ENCODE measurements at places on chromosomes 7 and 10.

- DNase-seq = no peak
Measured at GRCh38 chr10:85922356-85923129, 444.1 kb downstream of the GRID1 start.

GRCh38 chr7:157402388-157402703 lies 65.5 kb downstream of the DNAJB6 start:
- no peak for DNase-seq

GRCh38 chr10:49610458-49611165 lies 502 bp downstream of the SLC18A3 start:
- DNase-seq = no peak

DNA sequence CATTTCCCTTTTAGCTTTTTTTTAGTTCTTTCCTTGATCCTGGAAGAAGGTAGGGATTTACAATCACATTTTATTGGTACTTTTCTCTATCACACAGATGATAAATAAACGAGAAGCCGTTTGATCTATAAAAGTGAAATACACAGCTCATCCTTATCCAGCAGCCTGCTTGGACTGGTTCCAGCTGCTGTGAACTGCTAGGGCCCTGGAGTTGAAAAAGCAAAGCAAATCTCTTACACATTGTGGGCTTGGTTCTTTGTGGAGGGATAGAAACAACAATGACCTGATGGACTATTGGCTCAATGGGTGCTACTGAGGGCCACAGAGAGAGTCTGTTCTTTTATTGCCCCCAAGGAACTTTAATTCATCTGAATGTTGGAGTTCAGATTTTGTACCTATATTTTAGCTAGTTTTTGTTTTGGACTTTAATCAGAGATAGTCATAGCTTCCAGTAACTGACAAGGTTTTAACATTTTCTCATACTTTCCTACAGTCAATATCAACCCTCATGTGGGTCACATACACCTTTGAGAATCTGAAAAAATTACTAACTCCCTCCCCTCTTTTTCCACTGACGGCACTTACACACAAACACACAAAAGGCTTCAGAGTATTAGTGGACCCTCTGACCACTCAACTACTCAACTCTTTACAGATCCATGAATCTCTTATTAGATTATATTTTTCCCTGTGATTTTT lies 91.6 kb upstream of the CCDC6 start:
- no peak for DNase-seq

DNA sequence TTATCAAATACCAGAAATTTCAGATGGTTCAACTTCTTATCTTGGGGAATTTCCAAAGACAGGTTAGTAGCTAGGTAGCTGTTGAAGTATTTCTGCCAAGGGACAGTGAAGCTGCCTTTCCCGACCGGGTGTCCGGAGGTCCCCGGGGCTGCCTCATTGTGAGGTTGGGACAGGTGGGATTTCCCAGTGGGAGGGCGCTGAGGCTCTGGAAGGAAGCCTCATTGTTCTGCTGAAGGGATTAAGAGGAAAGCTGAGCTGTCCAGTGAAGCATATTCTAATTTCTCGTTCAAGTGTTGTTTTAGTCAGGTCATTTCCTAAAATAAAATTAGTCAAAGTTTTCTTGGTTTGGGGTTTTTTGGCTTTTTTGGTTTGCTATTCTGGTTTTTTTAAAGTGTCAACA lies 244.2 kb downstream of the MGMT start:
- no peak for DNase-seq

DNA sequence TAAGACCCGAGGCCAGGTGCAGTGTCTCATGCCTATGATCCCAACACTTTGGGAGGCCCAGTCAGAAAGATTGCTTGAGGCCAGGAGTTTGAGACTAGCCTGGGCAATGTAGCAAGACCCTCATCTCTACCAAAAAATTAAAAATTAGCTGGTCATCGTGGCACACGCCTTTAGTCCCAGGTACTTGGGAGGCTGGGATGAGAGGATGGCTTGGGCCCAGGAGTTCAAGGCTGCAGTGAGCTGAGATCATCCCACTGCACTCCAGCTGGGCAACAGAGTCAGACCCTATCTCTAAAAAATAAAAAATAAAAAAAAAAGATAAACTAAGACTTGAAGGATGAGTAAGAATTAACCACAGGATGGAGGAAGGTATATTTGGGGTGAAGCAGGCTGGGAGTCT lies 77.9 kb downstream of the JCAD start:
- no peak for DNase-seq

- peak; percentile 68 for DNase-seq
Measured at GRCh38 chr7:95933618-95934017, 161.3 kb downstream of the DYNC1I1 start.

DNA sequence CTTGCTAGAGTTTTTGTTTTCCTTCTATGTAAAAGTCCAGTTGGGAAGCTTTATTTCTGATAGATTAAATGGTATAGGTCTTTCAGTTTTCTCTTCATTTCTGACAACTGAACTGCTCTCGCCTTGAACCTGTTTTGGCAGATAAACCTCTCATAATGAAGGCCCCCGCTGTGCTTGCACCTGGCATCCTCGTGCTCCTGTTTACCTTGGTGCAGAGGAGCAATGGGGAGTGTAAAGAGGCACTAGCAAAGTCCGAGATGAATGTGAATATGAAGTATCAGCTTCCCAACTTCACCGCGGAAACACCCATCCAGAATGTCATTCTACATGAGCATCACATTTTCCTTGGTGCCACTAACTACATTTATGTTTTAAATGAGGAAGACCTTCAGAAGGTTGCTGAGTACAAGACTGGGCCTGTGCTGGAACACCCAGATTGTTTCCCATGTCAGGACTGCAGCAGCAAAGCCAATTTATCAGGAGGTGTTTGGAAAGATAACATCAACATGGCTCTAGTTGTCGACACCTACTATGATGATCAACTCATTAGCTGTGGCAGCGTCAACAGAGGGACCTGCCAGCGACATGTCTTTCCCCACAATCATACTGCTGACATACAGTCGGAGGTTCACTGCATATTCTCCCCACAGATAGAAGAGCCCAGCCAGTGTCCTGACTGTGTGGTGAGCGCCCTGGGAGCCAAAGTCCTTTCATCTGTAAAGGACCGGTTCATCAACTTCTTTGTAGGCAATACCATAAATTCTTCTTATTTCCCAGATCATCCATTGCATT lies 27.1 kb downstream of the MET start:
- DNase-seq = no peak

DNA sequence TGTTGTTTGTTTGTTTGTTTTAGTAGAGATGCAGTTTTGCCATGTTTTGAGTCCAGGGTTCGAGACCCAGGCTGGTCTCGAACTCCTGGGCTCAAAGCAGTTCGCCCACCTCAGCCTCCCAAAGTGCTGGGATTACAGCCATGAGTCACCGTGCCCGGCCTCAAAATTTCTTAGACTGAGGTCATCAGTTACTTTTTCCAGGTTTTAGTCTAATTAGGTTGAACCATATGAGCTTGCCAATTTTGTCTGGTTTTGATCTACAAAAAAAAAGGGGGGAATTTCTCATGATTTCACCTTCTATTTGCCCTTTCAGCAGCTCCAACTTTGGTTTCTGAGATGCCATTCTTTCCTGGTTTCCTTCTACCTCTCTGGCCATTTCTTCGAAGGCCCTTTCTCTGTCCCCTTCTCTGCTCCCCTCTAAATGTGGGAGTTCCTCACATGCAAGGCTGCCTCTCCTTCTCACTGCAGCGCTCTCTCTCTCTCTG lies 5.5 kb downstream of the CUEDC2 start:
- no peak for DNase-seq

GRCh38 chr10:50576245-50576815 lies 47.4 kb downstream of the SGMS1 start:
- DNase-seq = peak; percentile 78

GRCh38 chr10:45209888-45210287 lies 105.5 kb downstream of the OR13A1 start:
- DNase-seq = no peak

- DNase-seq = no peak
Measured at GRCh38 chr10:125521721-125522680, 161.0 kb downstream of the TEX36 start.

GRCh38 chr7:138077809-138078208 lies 1.6 kb downstream of the AKR1D1 start:
- DNase-seq = no peak

GRCh38 chr7:30727061-30727945 lies 24.6 kb upstream of the INMT start:
- DNase-seq = peak; percentile 63

DNA sequence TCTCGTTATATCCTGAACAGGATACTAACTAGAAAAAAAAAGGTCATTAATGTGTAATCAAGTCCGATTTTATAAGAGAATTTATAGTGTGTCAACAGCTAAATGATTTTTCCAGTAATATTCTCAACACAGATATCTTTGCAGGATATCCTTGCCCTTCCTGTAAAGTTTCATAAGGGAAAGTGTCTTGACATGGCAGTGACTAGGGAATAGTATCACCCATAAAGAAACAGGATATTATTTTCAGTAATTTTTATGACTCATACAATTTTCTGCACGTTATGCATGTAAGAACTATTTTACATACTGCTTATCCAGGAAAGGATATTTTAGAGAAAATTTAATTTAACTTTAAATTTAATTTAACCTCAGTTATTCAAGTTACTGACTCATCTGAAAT lies 19.5 kb upstream of the PNLIP start:
- DNase-seq = no peak

DNA sequence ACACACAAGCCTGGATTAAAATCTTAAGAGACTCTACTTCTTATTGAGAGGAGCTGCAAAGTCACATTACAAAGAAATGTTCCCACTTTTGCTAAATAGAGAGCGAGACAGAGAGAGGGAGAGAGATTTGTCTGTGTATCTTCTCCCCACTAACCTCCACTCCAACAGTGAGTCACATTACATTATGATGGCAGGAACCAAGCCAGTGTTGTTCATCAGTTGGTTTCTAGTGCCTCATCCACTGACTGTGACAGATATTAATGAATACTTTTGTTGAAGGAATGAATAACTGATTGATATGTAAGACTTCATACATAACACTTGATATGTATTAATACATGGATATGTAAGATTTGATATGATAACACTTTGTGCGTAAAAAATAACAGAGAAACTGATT lies 258.2 kb upstream of the SORCS1 start:
- DNase-seq = no peak

DNA sequence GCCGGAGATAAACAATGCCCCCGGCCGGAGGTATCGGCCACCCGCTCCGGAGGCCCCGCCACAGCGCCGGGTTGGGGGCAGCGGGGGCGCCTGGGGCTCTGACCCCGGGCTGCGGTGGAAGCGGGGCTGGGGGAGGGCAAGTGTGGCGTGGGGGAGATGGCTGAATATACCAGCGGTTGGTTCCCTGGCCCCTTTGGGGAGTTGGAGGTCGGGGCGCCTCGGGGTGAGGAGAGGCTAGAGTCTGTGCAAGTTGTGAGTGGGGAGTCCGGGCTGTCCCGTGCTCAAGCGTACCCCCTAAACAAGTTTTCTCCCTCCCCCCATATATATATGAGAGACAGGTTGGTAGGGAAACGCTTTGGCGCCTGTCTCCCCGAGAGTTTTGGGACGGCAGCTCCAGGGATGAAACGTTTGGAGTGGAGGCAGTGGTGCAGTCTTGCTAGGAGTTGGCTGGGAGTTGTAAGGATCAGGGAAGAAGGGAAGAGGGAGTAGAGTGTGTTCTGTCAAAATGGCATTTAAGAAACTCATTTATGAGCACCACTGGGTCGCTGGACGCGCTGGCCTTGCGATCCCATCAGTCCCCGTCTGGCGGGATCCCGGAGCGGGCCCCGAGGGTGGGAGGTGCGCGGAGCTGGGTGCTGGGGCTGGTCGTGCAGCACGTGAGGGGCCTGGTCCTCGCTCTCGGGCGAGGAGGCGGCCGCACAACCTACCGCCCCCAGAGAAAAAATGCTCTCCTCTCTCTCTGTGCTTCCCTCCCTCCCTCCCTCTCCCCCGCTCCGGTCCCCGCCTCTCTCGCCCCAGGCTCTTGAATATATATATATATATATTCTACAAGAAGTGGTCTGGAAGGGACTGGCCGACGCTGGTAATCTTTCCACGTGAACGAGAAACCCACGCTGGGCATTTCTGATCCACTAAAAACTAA lies 1.1 kb downstream of the TET1 start:
- no peak for DNase-seq

GRCh38 chr10:102657451-102657850 lies 13.2 kb downstream of the TRIM8 start:
- no peak for DNase-seq

DNA sequence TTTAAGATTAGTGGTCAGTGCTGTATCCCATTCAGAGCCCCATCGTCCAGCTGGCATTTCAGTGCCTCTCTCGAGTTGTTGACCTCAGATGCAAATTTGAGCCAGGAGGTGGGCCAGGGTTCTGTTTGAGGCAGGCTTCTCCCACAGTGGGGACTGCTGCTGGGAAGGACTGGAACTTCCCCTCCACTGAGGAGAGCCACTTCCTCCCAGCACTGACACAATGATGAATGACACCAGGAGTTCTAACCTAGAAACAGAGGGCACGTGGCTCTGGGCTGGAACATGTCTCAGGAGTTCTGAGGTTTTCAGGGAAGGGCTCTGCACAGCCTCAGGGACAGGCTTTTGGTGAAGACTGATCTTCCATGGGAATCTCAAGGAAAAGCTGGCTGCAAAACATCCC lies 18.3 kb upstream of the BTBD16 start:
- peak; percentile 61 for DNase-seq

GRCh38 chr7:95636140-95636940 lies 40.0 kb upstream of the PDK4 start:
- peak; percentile 16 for DNase-seq

DNA sequence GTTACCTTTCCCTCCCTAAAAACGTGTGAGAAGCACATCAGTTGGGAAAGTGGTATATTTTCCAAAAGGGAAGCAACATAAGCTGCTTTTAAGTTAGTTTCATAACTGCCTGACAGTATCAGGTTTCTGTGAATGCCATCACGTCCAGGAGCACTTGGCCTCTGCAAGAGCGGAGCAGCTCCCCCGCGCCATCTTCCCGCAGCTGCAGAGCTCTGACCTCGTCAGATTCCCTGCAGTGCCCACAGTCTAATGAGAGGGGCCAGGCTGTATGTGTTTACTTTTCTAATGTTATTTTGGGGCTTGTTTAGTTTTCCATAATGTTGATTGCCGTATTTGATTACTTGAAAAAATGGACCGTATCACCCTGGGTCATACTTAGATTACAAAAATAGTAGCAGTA lies 74.2 kb downstream of the MGMT start:
- no peak for DNase-seq

DNA sequence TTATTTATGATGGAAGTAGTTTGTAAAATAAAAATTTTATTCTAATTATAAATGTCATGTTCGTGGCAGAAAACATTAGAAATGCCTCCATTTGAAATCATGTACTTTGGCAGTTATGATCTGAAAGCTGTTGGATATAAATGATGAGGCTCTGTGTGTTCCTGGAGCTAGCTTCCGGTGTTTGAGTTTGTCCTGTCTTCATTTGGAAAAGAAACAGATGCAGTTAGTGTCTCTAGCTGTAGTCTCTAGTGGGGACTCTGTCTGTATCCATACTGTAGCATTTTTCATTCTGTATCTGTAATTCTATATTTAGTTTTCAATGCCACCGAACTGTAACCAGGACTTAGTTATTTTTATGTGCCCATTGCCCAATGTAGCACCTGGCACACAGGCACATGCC lies 197.0 kb upstream of the FZD1 start:
- DNase-seq = no peak

Measured in myocyte (in vitro differentiated cells).